Mammary epithelial cell (primary cell): ENCODE measurements at places on chromosomes 2 and 18. TPM values are rescaled to one million over a fixed set of nuclear protein-coding genes. Genes with fewer than 3 reads are reported as not detected.
A peak's percentile ranks its signal among the peaks of the same experiment; 100 is the strongest.

DNA sequence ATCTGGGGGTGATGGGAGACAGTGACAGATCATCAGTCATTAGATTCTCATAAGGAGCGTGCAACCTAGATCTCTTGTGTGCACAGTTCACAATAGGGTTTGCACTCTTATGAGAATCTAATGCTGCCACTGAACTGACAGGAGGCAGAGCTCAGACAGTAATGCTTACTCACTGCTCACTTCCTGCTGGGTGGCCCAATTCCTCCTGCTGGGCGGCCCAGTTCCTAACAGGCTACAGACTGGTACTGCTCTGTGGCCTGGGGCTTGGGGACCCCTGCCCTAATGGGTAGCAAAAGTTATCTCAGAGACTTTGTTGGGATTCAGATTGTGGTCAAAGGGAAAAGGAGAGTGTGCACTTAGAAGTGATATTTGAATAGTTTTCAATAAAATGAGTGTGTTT, 840.1 kb upstream of the ID2 start:
- DNase-seq = no peak

DNA sequence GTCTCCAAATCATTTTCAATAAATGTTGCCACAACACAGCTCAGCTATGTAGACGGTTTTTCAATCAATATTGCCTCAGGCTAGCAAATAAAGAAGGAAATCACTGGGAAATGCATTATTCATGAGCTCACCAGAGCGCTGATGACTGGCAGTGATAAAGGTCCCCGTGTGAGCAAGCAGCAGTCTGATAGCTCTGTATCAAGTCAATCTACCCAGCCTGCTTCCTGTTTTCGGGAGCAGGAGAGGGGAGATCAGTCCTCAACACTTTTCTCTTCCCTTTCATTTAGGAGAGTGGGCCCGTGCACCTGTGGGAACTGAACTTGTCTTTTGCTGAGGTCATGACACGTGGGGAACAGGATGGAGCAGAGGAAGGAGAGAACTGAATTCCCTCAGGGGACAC, 253.9 kb upstream of the SIX2 start:
- DNase-seq = no peak

- DNase-seq = no peak
Observed at GRCh38 chr2:75055820-75056675, 97.6 kb downstream of the POLE4 start.

GRCh38 chr18:36334798-36335197, 37.3 kb downstream of the FHOD3 start:
- no peak for DNase-seq

DNA sequence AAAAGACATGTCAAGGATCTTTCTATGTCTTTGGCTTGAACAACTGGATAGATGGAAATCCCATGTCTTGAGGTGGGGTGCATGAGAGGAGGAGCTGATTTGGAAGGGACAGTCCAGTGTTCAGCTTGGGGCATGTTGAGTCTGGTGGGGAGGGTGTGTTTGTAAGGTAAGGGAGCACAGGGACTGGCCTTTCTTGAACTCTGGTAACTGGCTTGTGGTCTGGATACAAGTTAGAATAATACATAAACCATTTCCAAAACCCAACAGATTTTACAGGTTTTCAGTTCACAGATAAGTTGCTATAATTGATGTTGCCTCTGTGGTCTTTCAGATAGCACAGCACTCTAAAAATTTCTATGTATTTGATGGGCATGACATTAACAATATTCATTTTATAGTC, 24.2 kb downstream of the RHBDD1 start:
- DNase-seq = no peak

- DNase-seq = peak; percentile 77
Observed at GRCh38 chr2:200968162-200968561, 4.7 kb upstream of the ORC2 start.

DNA sequence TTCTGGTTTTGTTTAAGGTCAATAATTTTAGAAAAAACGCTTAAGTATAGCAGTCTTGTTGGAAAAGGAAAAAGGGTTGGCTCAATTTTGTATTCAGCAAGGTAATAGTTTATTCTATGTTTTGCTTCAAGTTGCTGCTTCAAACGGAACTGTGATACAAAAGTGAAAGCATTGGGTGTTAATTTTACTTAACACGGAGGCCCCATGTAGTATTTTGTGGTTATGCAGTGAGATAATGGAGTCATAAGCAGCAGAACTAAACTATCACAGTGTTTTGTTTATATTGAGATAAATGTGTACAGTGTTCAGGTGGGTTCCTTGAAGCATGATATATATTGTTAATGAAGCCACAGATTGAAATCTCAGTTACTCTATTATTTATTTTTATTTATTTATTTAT, 67.0 kb upstream of the LYPD6B start:
- no peak for DNase-seq

DNA sequence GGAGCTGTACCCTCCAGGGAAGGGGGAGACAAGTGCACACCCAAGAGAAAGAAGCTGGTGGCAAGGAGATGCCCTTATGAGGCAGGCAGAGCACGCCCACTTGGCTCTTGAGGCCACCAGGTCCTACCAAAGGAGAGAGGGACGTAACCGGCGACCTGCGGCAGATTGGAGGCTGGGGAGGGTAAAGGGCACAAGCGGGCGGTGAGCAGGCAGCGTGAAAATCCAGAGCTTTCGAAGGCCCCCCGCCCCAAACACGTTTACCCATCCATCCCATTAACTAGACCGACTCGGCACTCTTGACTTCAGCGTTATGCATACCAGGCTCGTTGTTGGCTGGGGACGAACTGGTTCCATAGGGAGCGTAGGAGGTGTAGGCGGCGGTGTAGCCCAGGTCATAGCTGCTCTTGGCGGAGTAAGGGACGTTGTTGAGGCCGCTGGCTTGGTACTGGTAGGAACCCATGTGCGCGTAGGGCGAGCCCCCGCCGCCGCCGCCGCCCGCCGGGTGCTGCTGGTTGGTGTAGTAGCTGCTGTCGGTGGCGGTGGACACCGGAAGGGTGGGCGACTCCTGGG, 794 bp downstream of the DLX2 start:
- no peak for DNase-seq

- DNase-seq = peak; percentile 64
Observed at GRCh38 chr18:73093687-73094250, 226.0 kb upstream of the NETO1 start.

Gene SAG
- not detected for total RNA-seq

- DNase-seq = no peak
Observed at GRCh38 chr2:130918393-130918792, 81.7 kb downstream of the ARHGEF4 start.

Gene PTGR3
- total RNA-seq = 15.7 and 29.4 TPM in 2 replicates

DNA sequence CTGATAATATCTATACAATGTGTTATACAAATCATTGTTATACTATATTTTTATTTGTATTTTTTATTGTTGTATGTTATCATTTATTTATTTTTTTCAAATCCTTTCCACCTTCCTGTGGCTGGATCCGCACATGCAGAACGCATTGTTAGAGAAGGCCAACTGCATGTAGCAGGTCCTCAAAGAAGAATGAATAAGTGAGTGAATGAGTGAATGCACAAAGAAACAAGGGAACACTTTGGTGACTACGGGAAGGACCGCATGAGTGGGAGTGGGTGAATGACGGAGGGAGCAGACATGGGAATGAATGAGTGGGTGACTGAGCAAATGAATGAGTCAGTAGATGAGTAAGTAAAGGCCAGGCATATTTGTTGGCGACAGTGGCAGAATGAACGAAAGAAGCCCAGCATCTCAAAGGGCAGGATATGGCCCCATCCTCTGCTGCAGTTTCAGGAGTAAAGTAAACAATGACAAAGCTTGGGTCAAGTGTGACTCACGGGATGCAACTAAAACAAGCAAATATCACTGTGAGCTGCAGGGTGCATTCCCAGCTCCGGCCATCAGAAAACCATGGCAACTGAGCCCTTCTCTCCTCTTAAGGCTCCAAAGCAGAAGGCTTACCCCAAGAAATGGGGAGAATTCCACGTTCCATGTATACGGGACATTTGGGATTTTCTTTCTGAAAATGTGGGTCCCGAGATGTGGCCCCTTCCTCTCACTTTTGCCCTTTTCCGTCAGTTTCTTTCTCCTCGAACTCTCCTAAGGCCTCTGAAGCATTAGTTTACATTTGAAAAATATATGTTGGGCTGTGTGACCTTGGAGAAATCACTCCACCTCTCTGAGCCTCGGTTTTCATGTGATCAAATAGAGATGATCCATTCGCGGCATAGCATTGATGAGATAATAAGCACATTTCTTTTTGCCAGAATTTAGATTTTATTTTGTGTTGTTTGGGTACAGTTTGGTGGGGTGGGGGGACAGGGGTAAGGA, 24.5 kb downstream of the KCNF1 start:
- DNase-seq = peak; percentile 96

DNA sequence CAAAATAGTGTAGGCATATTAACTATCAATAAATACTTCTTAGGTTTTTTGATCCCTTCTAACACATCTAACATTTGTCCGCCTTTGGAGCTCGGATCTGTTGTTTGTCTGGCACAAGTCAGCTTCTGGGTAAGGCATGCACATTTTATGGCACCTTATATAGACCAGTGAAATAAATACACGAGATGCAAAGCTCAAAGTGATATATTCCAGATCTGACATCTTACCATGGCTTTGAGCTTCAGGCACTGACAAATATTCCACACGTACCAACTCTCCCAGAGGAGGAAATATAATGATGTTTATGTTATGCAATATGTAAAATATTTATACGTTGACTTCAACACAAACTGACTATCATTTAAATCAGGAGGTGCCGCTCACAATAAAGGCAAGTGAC, 430.1 kb upstream of the SMIM21 start:
- no peak for DNase-seq

GRCh38 chr2:102950371-102950946, 188.6 kb downstream of the TMEM182 start:
- DNase-seq = no peak

Gene RMDN2
- 12.5 TPM for total RNA-seq

DNA sequence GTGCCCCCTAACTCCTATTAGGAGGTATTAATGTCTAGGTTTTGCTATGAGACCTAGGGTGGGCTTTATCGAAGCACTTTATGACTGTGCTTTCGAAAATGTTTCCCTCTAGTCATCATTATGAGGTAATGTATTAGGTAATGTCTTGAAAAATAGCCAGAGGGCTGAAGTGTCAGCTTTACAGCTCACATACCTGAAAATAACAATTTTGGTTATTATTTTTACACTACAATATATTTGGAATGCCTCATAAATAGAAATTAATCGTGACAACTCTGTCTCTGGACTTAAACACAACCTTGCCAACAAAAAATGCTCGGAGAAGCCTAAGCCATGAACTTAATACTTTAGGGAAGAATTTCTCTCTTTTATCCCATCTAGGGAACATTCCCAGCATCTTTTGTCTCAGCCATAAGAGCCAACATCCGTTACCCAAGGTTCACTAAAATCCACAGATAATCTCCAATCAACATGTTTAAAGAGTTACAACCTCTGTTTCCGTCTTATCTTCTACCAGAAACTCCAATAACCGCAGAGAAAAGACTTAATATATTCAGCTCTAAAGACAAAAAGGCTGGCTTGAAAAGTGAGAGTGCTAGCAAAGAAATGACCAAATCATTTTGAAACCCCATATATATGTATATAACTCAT, 130.9 kb upstream of the RND3 start:
- DNase-seq = peak; percentile 50
